Muscle of leg (tissue), 16 donors: ENCODE measurements at places on chromosomes 12 and 14. TPM values are rescaled to one million over a fixed set of nuclear protein-coding genes. Genes with fewer than 3 reads are reported as not detected.

DNA sequence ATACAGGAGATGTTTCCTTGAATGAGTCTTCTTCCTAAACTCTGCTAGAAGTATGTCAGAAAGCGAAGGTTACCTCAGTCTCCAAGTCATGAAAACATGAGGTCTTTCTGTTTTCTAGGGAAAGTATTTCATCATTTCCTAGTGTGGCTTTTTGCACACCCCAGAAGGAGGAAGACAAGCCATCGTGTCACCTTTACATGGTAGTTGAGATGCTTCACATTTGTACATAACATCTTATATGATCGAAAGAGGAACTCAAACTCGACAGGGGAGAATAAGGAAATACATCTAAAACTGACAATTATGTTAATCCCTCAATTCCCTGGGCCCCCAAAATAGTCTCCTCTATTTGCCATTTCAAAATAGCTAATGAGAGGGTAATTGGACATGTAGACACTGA lies 214.1 kb upstream of the PLEKHG7 start:
- no peaks in the 10 kb centered on the region for H3K27me3 ChIP-seq
- H3K4me1 ChIP-seq, result peaks cover 2% of the 10 kb centered on the region
- H3K27ac ChIP-seq, result no peak overlapping the region
- H3K4me3 ChIP-seq, result no peak overlapping the region

- H3K36me3 ChIP-seq, result peaks cover 30% of the 10 kb centered on the region
- peaks cover 28% of the 10 kb centered on the region for H3K4me1 ChIP-seq
- peak overlapping the region; percentile 80 for H3K27ac ChIP-seq
- DNase-seq, result peak; percentile 86
These were observed 1.6 kb downstream of the SUDS3 start for GRCh38 chr12:118377884-118378470.

DNA sequence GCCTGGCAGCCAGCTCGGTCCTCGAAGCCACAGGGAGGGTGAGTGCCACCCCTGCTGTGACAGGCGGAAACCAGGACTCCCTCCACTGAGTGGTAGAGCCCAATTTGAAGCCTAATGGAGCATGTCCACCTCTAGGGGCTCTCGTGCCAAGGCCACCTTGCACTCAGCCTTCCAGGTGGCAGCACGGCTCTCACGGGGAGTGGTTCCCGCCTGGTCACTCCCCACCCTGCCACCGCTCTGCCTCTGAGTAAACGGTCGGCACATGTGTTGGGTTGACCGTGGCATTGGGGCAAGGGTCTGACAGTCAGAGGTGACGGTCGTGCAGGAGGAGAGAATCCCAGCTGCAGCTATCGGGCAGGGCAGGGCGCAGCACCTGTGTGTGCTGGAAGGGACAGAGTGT lies 34.8 kb downstream of the IL31 start:
- no peak for DNase-seq
- H3K27ac ChIP-seq, result no peak overlapping the region
- peaks cover 10% of the 10 kb centered on the region for H3K4me1 ChIP-seq
- H3K27me3 ChIP-seq, result no peaks in the 10 kb centered on the region
- peaks cover 82% of the 10 kb centered on the region for H3K36me3 ChIP-seq

The ACSM4 gene
- not detected for total RNA-seq

DNA sequence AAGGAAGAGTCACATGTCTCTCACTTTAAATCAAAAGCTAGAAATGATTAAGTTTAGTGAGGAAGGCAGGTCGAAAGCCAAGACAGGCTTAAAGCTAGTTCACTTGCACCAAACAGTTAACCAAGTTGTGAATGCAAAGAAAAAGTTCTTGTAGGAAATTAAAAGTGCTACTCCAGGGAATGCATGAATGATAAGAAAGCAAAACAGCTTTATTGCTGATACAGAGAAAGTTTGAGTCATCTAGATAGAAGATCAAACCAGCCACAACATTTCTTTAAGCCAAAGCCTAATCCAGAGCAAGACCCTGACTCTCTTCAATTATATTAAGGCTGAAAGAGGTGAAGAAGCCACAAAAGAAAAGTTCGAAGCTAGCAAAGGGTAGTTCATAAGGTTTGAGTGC lies 193.6 kb downstream of the MSRB3 start:
- H3K27ac ChIP-seq, result no peak overlapping the region
- no peak overlapping the region for H3K4me3 ChIP-seq
- no peaks in the 10 kb centered on the region for H3K36me3 ChIP-seq
- H3K4me1 ChIP-seq, result no peaks in the 10 kb centered on the region
- H3K27me3 ChIP-seq, result no peaks in the 10 kb centered on the region
- no peak for DNase-seq
